ENCODE measurements at places on chromosomes 4 and X.

GRCh38 chr4:48491514-48492176 is 1.6 kb downstream of the ZAR1 start:
- no peak for DNase-seq

DNA sequence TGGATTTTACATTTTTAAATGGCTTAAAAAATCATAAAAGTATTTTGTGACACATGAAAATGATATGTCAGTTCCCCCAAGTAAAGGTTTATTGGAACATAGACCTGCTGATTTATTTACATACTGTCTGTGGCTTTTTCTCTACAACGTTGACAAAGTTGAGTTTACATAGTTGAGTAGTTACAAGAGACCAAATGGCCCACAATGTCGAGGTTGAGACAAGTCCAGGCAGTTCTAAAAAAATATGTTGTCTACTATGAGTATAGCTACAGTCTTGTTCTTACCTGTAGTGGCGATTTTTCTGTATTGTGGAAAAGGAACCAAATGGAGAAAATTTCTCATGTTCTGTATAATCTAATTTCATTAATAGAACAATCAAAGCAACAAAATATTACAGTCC is 163.2 kb downstream of the FRAS1 start:
- DNase-seq, result no peak

- no peak for DNase-seq
Observed at GRCh38 chr4:55808186-55808585, 11.4 kb upstream of the EXOC1L start.

GRCh38 chr4:176883681-176884418 is 91.1 kb upstream of the VEGFC start:
- peak; percentile 98 for DNase-seq
